SK-N-DZ (cell line): ENCODE measurements at places on chromosomes 5 and 9.

DNA sequence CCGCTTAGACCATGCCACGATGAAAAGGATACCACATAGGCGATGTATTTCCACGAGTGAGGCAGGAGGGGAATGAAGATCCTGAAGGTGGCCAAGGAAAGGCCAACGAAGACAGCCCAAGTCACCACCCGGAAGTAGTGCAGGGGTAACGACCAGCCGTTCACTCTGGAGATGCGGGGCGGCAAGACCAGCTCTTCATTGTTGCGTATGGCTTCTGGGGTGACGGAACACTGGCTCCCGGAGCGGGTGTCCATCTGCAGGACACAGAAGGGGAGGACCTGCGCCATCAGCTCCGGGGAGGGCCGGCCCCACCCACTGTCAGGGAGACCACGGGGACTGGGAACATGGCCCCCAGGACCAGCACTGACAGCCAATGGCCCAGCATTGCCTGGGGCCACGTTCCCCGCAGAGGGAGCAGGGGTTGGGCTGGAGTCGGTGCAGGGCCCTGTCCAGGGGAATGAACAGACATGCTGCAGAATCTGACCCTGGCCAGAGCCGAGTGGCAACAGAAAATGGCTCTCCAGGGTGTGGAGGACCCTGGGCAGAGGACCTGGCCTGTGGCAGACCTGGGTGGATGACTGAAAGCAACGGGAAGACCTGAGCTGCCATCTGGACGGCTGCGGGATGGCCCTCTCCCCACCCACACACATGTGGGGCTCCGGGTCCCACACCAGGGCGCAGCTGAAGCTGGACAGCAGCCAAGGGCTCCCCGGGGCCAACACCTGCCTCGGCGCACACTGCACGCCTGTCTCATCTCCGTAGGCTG is 17.7 kb downstream of the ZDHHC11B start:
- peak; percentile 1 for DNase-seq

DNA sequence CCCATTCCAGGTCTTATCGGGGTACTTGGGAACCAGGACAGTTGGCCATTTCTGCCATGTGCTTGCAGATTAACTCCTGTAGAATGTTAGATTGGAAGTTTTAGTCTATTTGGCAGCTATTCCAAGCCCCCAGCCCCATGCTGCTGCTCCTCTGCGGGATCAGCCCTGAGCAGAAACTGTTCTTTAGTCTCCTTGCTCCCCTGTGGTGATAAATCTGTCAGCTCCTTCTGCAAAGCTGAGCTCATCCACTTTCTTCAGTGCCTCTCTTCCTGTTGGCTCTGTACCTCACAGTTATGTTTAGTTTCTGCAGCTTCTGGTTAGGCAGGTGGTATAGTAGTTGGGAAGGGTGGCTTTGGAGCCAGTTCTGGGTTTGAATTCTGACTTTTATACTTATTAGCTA is 170.4 kb downstream of the GRIA1 start:
- no peak for DNase-seq

DNA sequence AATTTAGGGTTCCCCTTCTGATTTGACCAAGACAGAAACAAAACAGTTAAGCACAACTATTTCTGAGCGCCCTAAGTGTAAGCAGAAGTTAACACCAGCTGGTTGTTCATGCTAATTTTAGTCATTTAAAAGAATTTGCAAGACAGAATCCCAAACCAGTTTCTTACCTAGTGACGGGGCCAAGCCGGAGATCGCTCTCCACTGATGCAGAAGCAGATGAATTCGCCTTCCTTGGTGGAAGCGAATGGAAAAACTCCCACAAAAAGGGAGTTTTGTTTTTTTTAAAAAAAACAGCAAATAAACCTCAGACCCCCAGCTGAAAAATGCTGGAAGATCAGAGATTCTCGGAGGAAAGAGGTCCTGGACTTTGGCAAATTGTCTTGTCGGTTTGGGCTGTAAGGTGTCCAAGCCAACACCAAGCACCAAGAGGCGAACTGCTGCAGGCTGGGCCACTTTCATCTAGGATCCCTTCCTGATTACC is 47.4 kb upstream of the GLDC start:
- no peak for DNase-seq

DNA sequence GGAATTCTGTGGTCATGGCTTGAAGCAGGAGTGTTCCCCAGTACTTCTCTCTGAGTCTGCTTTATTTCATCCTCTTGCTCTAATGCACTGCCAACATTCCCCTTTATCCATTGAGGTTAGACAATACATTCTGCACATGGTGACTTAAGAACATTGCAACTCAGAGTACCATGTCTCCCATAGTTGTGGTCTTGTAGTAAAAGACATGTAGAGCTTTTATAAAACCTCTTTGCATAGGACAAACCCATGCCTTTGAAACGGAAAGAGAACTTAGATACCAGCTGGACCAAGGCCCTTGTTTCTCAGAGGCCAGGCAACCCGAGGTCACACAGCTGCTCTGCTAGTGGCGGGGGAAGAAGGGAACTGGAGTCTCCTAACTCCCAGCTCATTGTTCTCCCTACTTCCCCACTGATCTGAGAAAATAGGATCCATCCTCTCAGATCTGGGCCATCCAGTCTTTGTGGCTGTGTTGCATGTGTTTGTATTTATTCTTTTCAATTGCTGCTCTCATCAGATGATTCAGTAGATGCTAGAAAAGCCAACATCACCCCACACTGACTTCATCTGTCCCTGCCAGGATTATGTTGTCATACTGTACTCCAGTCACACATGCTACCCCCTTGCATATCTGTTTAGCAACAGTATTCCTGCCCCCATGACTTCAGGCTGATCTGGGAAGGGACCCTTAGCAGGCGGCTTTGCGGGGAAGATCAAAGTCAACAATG is 236.9 kb downstream of the SAXO1 start:
- DNase-seq: no peak

- no peak for DNase-seq
Observed at GRCh38 chr5:174832811-174833210, 108.4 kb downstream of the MSX2 start.

GRCh38 chr9:115524453-115525059 is 406.6 kb upstream of the TNC start:
- peak; percentile 62 for DNase-seq

DNA sequence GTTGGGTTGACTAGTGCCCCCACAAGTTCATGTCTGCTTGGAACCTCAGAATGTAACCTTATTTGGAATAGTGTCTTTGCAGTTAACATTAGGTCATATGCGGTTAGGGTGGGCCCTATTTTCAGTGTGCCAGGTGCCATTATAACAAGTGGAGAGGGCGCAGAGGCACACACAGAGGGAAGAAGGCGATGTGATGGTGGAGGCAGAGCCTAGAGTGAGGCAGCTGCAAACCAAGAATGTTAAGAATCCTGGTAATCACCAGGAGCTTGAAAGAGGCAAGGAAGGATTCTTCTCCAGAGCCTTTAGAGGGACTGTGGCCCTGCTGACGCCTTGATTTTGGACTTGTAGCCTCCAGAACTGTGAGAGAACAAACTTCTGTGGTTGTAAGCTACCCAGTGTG is 10.9 kb downstream of the GPR107 start:
- DNase-seq: no peak

DNA sequence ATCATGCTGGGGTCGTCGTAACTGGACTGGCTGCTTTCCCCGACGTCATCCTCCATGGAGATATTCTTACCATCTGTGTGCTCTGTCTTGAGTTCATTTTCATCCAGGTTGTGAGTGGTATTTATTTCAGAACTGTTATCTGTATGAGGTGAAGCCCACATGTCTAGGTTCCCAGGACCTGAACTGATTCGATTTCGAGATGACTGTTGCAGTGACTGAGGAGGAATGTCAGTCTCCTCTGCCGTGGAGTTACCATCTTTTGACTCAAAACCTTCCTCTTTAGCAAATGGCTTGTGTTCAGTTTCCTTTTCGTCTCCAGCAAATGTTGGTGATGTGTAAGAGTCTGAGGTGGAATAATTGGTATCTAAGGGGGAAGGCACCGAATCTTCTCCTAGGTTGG is 55.2 kb upstream of the PCA3 start:
- DNase-seq: no peak

DNA sequence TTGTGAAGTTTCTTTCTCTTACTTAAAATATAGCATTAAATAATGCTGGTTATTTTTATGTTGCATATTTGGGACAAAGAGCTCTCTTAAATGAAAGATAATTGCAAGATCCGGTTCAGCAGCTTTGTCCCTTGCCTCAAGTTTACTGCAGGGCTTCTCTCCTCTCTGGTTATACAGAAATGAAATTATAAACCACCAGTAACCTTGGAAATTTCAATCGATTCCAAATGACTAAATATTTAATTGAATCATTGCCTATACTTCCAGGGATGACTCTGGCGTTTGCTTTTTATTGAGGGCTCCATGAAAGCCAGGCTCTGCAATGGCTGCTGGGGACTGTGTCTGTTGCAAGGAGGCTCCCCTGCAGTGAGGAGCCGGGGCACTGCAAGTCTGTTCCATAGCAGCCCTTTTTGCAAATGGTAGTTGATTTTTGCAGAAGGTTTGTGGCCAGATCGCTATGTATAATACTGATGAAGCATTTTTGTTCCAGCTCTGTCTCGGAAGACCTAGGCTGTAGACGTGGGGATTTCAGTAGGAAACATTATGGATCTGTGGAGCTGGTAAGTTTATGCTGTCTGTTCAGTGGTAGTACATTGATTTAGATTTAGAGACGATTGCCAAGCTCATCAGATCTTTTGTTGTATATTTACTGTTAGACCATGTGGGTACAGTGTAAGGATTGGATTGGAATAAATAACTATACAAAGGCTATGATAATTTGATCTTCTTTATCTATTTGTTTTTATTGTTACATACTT is at the start of gene GARNL3:
Gene GARNL3, plus strand, starts transcription at position 313 of the 758 bp plus-strand sequence. Its CDS starts 104 bp downstream, at position 417.
- peak; percentile 57 for DNase-seq

GRCh38 chr5:55869847-55870246 is 18.7 kb downstream of the IL31RA start:
- no peak for DNase-seq

DNA sequence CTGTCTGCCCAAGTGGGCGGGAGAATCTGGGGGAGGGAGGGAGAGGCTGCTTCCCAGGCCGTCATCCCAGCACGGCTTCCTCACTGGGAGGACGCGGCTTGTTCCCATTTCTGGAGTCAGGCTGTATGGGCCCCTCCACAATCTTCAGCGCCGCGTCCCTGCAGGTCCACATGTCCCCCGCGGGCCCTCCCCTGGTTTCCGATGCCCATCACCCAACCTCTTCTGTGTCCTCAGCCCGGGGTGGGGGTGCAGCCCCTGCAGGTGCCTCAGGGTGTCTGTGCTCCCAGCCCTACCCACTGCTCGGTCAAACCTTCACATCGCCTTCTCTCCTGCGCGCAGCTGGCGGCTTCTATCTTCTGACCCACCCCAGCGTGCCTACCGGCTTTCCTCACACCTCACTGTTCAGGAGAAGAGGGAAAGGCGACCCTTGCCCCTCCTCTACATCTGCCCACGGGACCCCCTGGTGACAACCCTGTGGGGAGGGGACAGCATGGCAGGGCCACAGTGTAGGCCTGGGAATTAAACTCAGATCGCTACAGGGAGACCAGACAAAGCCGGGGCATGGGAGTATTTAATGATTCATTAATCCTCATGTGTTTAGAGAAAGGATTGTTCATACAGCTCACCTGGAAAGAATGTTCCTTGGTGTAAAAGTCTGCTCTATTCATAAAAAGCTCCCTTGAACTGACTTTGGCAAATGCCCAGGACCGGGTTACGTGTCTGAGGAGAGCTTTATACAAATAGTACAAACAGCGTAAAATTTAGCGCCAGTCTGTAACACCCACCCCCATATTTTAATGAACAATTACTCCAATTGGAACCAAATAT is 145.1 kb downstream of the IRX1 start:
- no peak for DNase-seq

DNA sequence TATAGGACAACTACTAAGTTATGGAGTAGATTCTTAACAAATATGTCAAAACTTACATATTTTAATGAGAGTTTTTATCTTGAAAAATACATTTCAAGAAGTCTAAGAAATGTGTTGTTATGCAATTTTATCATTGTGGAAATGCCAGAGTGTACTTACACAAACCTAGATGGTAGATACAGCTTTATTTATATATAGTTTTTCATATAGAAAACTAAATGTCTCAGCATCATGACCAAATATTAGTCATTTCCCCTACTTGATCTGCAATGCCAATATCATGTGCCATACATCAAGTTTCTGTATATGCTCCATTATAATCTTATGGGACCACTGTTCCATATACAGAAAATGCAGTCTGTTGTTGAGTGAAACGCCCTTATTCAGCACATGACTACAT is 28.7 kb downstream of the CAST start:
- no peak for DNase-seq

- DNase-seq: no peak
Observed at GRCh38 chr5:173662581-173663351, 46.3 kb upstream of the BOD1 start.

DNA sequence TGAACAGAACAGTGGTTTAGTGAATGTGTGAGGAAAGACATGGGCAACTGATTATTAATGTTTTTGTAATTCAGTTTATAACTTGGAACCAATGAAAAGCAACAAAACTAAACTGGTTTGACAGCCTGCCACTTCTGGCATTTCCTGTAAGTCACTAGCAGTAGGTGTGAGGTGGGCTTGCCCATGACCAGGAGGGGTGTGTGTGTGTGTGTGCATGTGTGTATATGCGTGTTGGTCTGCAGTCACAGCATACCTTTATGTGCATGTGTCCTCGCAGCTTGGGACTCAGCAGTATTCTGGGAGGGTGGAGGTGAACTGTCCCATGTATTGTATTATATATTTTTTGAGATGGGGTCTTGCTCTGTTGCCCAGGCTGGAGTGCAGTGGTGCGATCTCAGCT is 32.3 kb downstream of the OTULIN start:
- no peak for DNase-seq
